Fibroblast of upper back skin (primary cell): ENCODE measurements at places on chromosomes 2 and 18.

DNA sequence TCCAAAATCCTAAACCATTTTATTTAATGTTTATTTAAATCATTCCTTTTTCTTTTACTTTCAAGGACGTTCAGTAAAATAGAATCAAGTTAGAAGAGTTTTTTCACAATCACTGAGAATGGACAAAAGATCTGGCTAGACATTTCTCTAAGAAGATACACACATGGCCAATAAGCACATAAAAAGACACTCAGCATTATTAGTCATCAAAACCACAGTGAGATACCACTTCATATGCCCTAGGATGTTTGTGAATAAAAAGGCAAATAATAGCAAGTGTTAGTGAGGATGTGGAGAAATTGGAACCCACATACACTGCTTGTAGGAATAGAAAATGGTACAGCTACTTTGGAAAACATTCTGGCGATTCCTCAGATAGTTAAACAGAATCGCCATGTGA lies 76.1 kb downstream of the RHBDD1 start:
- peak; percentile 37 for DNase-seq

DNA sequence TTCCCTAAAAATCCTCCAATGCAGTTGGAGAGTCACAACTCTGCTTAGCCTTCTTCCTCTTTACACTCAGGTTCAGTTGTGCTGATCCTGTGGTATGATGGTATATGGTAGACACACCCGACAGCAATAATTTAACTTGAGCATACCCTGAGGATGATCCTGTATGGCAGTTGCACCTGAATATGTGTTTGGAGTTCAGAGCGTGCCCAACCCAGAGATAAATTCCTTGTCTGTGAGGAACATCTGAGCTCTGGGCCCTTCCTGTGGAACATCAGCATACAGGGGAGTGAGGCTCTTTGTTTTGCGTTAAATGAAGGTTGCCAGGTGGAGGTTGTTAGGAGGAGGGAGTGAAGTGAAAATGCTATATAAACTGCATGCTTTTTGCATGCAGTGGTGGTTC lies 187.7 kb downstream of the MYO3B start:
- no peak for DNase-seq

- DNase-seq = no peak
Measured at GRCh38 chr2:368386-368785, 80.5 kb upstream of the ALKAL2 start.

- peak; percentile 45 for DNase-seq
Measured at GRCh38 chr2:55431982-55432627, 12.4 kb upstream of the CCDC88A start.

GRCh38 chr18:51041677-51042352 lies 11.8 kb downstream of the SMAD4 start:
- no peak for DNase-seq

DNA sequence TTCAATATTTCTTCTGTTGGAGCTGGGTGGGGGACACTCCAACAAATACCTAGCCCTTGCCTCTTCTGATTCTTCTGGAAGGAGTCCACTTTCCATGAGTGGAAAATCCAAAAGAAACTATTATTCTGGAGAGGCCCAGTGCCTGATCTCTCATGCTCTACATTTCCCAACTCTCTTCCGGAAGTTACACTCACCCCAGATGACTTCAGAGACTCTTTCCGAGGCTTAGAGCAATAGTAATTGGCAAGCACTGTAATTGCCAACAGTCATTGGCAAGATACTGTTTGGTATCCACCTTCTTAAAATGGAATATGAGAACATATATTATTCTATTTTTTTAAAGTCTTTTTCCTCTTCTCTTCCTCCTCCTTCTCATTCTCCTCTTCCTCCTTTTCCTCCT lies 60.5 kb upstream of the CYRIA start:
- no peak for DNase-seq

DNA sequence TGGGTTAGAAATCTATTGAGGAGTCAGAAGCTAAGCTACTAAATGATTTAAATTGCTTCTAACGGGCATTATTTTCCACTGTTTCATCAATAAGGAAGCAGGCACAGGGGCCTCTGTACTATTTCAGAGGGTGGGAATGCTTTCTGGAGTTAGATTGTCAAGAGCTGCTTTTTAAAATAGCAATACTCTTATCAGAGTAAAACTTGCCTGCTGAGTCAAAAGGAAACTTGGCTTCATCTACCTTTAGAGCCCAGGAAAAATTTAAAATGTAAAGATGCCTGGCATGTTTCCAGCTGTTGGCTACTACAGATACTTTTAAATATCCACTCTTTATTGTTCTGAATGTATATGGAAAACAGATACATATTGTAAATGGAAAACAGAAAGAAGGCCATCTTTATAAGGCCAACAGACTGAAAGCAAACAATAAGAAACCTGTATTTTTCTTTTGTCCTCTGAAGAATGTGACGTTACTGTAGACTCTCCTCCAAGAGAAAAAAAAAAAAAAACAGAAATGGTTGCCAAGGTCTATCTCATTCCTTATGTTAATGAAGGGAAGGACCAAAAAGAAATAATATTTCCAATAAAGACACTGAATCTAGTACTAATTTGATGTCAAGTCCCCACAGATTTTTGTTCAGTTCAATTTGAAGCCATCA lies 79.1 kb downstream of the FIGN start:
- peak; percentile 35 for DNase-seq

GRCh38 chr2:113275556-113276215 lies 3.0 kb downstream of the PAX8 start:
- no peak for DNase-seq

DNA sequence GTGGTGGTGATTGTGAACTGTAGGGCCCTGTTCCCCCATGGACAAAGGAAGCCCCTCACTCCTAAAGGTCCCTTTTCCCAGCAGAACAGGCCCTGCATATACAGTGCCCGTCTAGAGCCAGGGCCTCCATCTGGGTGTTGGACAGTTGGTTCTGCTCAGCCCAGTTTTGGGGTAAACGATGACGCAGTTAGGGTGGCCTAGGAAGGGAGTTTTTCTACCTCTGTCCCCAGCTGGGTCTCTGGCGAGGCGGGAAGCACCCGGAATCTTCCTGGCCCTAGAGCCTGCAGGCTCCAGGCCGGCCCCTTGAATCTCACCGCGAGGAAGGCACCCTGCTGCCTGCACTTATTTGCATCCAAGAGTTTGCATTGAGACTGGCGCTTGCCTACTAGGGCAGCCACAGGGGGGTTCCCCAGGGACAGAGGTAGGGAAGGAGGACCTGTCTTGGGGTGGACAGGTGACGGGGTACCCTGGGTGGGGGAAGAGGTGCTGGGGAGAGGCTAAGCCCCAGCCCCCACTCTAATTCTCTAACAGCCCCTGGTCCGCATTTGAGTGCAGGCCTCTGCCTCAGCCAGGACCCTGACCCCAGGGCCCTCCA lies 529 bp upstream of the MTA3 start:
- peak; percentile 22 for DNase-seq

GRCh38 chr2:48693645-48694044 lies 61.9 kb downstream of the LHCGR start:
- DNase-seq = peak; percentile 25

DNA sequence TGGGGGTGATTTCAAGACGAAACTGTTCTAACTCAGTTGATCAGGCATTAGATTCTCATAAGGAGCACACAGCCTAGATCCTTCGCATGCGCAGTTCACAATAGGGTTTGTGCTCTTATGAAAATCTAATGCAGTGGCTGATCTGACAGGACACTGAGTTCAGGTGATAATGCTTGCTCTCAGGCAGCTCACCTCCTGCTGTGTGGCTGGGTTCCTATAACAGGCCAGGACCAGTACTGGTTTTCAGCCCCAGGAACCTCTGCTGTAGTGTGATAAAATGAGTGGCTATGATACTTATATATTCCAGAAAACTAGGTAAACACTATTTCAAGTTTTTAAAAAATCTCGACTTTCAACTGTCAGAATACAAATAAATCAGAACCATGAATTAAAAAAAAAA lies 271.4 kb downstream of the GALNT13 start:
- DNase-seq = no peak

GRCh38 chr2:68519236-68519635 lies 51.9 kb downstream of the APLF start:
- no peak for DNase-seq

- DNase-seq = no peak
Measured at GRCh38 chr18:23280844-23281243, 145.6 kb downstream of the CABLES1 start.

DNA sequence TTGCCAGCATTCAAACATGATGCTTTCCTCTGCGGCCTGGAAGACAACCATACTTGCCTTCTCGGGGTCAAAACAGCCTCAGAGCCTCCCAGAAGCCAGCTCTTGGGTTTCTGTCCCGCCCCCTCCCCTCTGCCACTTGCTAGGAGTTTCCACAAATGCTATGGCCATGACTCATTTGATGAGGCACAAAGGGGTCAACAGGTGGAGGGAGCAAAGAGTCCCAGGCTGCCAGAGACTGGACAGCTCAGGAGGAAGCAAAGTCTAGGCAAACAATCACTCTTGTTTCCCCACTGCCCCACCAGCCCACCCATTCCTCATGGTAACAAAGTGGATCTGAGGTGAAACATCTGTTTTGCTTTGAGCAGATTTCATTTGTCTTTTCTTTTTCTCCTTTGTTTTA lies 551.1 kb downstream of the TNS1 start:
- DNase-seq = peak; percentile 42

GRCh38 chr18:71114550-71115210 lies 825.8 kb downstream of the SOCS6 start:
- no peak for DNase-seq

GRCh38 chr2:154688373-154688772 lies 10.1 kb upstream of the KCNJ3 start:
- DNase-seq = no peak

- no peak for DNase-seq
Measured at GRCh38 chr2:16040271-16041010, 100.1 kb downstream of the MYCN start.

DNA sequence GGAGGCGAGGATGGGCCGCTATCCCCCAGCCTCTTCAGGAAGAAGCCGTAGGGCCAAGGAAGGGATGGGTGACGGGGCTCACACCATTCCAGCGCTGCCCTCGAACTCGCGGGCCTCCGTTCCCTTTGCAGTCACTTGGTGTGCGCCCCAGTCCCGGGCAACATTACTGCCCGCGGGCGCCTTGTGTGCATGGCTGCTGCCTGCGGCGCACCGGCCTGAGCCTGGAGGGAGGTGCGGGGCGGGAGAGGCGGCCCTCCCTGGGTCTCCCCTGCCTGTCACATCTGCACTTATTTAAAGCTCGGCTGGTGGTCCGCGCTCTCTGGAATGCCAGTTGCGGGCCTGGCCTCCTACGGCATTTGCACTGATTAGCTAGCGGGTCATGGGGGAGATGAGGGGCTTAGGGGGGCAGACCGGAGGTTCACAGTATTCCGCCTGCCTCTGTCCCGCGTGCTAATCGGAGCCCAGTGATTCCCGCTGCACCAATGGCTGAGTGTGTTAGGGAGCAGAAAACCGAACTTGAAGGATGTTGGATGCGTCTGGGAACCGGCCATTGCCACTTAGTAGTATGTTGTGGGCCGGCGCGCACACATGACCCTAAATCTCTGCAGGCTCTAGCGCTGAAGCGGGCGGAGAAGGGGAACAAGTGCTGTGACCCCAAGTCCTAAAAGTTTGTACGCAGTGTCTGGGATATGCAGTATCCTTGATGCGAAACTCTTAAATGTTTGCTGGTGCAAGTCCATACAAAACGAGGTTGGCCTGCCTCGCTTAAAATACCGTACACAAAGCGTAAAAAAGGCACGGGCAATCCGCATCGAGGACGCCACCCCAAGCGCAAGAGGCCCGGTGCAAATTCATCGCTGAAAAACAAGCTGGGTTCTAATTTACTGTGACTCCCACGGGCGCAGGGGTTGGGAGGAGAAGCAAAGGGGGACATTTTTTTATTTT lies 161.2 kb upstream of the SIX2 start:
- no peak for DNase-seq

DNA sequence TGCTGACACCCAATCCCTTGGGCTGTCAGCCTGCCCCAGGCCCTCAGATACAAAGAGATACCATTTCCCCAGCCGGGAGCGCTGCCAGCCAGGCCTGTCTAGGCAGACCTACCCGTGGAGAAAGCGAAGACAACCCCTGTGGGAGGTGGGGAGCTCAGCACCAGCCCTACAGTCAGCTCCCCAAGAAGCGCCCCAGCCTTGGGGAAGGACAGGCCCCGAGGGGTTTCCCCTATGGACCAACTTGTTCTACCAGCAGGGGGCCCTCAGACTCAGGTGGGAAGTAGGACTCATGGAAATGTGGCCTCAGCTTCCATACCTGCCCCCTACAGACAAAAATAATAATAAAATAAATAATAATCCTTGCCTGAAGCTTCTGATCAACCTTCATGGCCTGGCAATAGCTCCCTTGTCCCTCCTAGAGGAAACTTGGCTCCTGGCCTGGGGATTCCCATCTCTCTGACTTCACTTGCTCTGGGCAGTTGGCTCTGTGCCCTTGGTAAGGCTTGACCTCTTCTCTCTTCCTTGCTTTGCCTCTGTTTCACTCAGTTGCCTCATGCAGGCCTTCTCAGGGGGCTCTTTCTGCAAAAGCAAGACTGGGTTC lies 7.0 kb downstream of the SLC35F6 start:
- DNase-seq = peak; percentile 81

GRCh38 chr2:39631718-39632117 lies 34.0 kb upstream of the TMEM178A start:
- DNase-seq = peak; percentile 95

DNA sequence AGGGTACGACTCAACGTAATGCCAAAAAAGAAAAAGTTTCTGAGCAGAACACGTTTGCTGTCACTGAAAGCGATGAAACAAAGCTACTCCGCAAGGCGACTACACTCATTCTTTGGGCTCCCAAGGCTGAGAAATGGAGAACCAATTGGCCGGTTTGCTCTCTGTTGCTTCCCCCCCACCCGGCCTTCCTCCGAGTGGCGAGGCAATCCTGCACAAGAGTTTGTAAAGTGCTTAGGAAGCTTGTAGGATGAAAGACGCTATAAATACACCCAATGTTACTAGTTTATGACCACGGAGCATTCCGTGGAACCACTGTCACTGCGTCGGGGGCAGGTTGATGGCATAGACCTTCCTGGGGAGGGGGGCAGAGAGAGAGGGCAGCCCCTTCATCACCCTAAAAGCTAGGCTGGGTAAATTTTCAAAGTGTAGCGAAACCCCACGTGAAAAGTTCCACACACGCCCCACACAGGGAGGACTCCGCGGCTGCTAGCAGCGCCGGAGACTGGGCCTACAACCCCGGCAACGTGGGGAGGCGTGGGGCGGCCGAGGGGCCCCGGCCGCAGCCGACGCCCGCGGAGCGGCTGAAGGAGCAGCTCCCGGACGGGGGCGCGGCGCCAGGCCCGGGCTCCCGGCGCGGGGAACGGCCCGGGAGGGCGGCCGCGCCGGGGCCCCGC lies 915 bp downstream of the CUL3 start:
- peak; percentile 31 for DNase-seq

GRCh38 chr2:80380736-80381135 lies 76.2 kb upstream of the LRRTM1 start:
- DNase-seq = peak; percentile 67

DNA sequence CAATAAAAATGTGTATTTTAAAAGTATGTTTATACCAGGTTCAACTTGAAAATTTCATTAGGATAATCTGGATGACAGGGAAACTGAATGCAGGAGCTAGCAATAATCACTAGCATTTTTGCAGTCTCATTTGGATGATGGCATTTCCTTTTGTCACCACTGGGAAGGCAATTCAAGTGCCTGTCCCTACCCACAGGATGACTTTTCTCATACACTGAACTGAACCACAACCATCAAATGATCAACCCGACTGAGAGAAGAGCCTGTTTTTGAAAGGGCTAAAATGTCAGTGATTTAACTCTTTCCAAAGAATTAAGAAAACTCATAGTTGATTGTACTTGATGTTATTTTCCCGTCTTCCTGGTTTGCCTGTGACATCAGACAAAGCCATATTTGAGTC lies 115.0 kb downstream of the FAM124B start:
- no peak for DNase-seq

GRCh38 chr2:160043265-160043664 lies 19.1 kb downstream of the PLA2R1 start:
- DNase-seq = no peak
